Pancreas (tissue), 10 donors: ENCODE measurements at places on chromosomes 5 and 9.
A peak's percentile ranks its signal among the peaks of the same experiment; 100 is the strongest.

GRCh38 chr5:134949316-134949715 lies 18.4 kb upstream of the CATSPER3 start:
- DNase-seq, result no peak

- DNase-seq, result no peak
Measured at GRCh38 chr5:177983763-177984583, 12.1 kb downstream of the PROP1 start.

GRCh38 chr9:113876151-113876992 lies at the start of gene ZNF618:
Gene ZNF618 (plus strand): TSS chr9:113876309. CDS start chr9:113876381, 72 bp downstream.
- DNase-seq, result peak; percentile 43

DNA sequence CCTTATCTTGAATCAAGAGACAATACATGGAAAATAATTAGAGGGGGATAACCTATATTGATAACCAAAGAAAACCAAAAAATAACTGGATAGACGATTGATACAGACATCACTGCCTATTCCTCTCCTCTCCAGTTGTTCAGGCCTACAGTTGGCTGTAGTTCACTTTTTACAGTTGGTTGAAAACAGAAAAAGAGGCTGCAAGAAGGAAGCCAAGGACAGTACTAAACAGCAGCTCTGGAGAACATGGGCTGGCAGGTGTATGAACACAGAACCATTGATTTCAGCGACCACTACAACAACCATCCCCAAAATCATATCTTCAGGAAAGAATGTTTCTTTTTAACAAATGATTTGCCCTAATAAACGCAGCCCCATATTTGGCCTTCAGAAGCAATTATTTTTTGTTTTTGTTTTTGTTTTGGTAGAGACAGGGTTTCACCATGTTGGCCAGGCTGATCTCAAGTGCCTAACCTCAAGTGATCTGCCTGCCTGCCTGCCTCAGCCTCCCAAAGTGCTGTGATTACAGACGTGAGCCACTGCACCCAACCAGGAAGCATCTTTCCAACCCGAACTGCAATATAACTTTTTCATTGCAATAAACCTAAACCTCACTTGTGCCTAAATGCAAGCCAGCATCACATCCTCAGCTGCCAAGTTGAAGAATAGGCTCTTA lies 64.3 kb downstream of the MLLT3 start:
- DNase-seq, result no peak

DNA sequence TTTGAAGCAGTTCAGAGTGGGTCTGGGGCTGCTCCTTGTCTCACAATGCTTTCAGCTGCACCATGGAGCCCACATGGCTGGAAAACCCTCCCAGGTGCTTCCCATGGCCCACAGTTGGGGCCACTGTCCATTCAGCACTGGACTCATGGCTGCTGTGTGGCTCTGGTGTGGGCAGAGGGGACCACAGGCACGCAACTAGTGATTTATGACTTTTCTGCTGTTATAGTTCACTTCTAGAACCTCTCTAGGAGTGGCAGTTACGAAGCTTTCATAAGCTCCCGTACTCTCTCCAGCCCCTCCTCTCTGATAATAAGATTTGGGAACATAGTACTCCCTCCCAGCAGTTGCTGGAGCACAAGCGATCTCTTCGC lies 29.0 kb downstream of the GLRA1 start:
- no peak for DNase-seq

GRCh38 chr9:89706731-89707191 lies 101.9 kb downstream of the GADD45G start:
- DNase-seq, result no peak

GRCh38 chr9:129587487-129588262 lies 33.2 kb downstream of the C9orf50 start:
- DNase-seq, result no peak

GRCh38 chr5:124973661-124974060 lies 227.2 kb upstream of the ZNF608 start:
- DNase-seq, result no peak

DNA sequence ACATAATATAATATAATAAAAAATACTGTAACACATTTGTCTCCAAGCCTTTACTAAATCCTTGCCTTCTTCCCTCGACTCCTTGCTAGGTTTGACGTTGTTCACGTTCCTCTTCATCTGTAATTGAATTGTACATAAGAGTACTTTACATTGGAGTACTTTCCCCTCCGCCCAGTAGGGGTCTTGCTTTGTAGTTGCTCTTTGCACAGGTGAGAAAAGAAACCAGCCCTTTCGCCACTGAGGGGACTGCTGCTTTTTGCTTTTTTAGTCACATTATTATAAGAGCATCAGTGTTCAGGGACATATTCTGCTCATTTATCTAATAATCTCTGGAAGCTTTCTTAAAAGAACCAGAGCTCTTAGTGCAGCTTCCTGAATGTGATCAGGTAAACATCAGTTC lies 115.0 kb downstream of the CETN3 start:
- no peak for DNase-seq

DNA sequence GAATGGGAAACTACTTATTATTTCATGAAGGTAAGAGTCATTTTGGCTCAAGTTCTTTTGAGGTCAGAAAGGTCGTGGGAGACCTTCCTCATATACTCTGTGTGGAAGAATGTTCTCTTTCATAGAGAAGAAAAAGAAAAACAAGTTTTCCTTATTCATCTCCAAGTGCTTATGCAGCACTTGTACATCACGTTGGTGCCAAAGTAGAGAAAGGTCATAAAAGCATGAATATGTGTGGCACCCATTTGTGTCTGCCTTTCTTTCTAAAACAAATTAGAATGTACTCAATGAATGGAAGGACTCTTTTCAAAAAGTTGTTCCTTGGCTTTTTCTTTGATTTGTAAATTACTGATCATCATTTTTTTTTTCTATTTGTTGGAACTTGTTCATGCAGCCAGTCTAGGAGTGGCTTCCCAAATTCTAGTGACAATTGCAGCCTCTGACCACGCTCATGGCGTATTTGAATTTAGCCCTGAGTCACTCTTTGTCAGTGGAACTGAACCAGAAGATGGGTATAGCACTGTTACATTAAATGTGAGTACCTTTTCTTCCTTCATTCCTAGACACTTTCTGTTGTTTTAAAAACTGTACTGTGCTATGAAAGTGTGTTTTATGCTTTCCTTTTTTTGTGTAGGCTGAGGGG lies 122.4 kb downstream of the ADGRV1 start:
- DNase-seq, result no peak

DNA sequence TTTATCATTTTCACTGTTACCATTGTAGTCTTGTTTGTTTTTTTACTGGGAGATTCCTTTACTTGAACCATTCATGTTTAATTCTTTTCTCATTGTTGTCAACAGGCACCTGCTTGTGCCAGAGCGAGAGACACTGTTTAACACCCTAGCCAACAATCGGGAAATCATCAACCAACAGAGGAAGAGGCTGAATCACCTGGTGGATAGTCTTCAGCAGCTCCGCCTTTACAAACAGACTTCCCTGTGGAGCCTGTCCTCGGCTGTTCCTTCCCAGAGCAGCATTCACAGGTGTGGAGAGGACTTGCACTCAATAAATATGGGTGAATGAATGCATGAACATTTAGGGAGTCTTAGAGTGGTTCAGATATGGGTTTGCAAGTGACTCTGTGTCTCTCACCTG lies 37.5 kb downstream of the NUP214 start:
- DNase-seq, result no peak

DNA sequence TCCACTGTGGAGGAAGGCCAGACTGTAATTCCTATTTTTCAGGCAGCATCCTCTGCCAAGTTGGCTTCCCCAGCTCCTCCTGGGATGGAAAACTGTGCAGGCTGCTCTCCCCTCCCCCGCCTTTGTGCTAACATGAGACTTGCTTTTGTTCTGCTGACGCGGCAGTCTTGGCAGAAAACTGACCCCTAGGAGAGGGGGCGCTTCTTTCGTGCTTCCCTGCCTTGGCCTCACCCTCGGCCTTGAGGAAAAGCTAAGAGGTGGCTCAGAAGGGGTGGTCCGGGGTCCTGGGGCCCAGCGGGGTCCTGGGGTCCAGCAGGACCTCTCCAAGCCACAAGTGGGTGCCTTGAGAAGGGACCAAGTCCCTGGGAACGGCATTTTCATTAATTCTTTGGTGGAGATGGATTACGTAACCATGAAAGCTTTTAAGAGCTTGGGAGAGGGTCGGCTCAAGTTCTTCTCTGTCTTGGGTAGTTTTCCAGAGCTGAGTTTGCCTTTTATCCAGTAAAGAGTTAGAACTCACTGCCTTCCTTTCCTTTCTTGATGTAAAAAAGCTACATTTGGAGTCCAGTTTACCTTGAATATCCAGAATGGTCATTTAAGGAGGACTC lies 51.0 kb downstream of the SH3PXD2B start:
- DNase-seq, result no peak

DNA sequence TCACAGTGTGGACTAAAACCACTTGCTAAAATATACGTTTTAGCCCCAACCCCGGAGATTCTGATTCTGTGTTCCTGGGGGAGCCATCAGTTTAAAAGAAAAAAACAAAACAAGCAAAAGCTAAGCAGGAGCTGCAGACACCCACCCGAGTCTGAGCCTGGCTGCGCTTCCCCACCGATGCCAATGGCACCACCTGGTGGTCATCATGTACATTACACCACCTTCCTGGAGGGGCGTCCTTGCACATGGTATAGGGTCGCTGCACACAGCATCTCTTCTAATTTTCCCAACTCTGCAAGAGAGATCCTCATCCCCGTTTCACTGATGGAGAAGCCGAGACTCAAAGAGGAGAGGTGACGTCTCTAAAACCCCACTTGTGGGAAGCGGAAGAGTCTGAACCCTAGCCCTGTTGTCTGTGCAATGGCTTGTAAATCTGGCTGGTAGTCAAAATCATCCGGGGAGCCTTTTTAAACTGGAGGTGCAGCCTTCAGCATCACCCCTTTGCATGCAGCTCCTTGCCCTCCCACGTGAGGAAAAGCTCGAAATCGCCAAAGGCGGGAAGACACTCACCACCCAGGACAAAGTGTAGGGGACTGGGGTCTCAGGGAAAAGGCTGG lies 23.1 kb upstream of the CNOT6 start:
- DNase-seq, result peak; percentile 74

GRCh38 chr9:129570450-129571297 lies 50.2 kb downstream of the C9orf50 start:
- no peak for DNase-seq

GRCh38 chr5:93107141-93107540 lies 473.9 kb downstream of the NR2F1-AS1 start:
- no peak for DNase-seq

GRCh38 chr9:127500862-127501261 lies 49.6 kb downstream of the LRSAM1 start:
- DNase-seq, result no peak

- DNase-seq, result no peak
Measured at GRCh38 chr9:36080519-36080918, 43.8 kb downstream of the RECK start.

GRCh38 chr5:41403846-41404245 lies 106.6 kb downstream of the PLCXD3 start:
- DNase-seq, result no peak

DNA sequence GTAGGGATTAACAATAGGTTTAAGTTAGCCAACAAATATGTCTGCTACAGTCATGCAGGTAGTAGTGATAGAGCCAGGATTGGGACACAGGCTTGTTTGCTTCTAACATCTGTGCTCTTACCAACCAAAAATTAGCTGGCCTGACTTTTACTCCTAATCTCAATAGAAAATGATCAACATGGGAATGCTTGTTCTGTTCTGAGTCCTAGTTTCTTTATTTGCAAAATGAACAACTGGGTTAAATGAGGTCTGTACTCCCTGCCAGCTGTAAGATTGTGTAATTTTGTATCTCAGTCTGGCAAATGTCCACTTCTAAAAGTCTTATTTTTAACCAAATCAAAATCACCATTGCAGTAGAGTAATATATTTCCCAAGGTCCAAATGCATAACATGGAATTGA lies 216.8 kb downstream of the NMUR2 start:
- no peak for DNase-seq

- DNase-seq, result no peak
Measured at GRCh38 chr5:177966839-177967166, 29.2 kb downstream of the PROP1 start.

DNA sequence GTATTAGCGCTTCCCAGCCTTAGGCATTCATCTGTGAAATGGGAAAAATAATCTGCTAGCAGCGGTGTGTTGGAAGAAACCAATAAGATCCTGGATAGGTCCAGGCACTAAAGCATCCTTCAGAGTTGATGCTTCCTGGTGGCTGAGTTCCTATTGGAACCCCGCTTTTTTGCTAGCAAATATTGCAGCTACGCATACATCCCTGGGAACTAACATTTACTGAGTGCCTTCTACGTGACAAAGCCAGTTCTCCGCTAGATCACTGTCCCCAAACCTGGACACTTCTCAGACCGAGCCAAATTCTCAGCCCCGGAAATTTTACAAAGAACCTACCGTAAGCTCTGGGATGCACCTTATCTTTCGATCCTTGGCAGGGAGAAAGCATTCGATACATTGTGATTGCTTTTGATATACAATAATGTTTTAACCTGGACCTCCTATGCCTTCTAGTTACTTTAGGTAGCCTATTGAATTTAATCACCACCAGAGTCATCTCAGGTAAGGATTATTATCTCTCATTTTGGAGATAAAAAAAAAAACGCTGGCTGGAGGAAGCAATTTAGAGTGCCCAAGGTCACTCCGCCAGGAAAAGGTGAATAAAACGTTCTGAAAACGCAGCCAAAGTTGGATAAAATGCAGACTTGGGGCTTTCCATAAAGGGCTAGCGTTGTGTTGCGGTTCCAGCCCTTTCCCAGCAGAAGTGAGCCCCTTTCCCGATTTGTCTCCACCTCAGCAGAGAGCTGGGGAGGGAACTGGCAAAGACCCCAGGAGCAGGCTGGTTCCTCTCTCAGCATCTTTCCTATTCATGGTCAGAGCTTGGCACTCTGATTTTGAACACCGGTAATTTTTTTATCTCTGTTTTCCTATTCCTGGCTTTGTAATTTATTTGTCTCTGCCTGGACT lies 2.6 kb upstream of the MSX2 start:
- DNase-seq, result no peak

GRCh38 chr9:38071470-38072134 lies 2.6 kb upstream of the SHB start:
- DNase-seq, result no peak

GRCh38 chr9:125189011-125189360 lies 617 bp downstream of the PPP6C start:
- no peak for DNase-seq

GRCh38 chr9:72827950-72828731 lies 124.7 kb downstream of the ALDH1A1 start:
- DNase-seq, result no peak

DNA sequence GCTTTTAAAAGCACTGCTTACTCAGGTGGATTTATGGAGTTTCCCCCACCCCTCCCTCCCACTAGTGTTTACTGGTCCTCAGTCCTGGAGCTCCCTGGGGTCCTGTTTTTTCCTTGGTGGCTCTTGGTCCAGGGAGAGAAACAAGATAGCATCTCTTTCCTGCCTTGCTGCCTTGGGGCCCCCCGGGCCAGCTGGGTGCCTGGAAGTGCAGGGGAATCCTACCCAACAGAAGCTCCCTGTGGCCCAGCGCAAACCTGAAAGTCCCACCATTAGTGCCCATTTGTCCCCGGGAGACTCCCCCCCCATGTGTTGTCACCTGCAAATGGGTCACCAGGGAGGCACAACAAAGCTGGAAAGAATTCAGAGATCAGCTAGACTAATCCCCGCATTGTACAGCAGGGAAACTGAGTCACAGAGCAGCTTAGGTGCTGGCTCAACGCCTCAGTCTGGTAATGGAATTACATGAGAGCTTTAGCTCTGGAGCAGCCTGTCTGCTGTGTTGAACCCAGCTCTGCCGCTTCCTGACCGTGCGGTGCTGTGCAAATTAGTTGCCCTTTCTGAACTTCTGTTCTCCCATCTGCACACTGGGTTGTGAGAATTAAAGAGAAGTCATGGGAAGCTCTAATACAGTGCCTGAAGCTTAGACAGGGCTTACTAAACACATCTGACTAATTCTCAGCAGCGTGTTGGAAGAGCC lies 38.2 kb downstream of the DAB2IP start:
- no peak for DNase-seq
